Brain (organoid and tissue), 16 donors: ENCODE measurements at places on chromosomes 11 and 22.

GRCh38 chr22:34709641-34710040, 356.3 kb upstream of the ISX start:
- no peak for DNase-seq

GRCh38 chr11:108093128-108093904, 28.1 kb upstream of the ACAT1 start:
- no peak for DNase-seq

DNA sequence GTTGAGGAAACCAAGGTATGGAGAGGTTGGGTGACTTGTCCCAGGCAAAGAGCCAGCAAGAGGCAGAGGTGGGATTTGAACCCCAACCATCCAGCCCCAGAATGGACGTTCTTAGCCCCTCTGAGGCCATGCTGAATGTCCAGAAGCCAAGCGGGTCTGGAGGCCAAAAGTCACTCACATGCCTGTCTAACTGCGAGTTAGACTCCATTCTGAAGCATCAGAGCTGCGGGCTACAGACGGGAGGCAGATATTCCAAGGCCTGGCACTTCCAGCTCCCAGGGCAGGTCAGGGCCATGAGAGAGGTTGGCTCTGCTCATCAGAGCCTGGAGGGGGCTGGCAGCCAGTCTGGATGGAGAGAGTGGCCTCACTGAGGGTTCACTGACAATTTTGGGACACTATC, 616.5 kb downstream of the BRD1 start:
- DNase-seq: no peak

- no peak for DNase-seq
Measured at GRCh38 chr11:92843455-92843854, 126.0 kb upstream of the MTNR1B start.

DNA sequence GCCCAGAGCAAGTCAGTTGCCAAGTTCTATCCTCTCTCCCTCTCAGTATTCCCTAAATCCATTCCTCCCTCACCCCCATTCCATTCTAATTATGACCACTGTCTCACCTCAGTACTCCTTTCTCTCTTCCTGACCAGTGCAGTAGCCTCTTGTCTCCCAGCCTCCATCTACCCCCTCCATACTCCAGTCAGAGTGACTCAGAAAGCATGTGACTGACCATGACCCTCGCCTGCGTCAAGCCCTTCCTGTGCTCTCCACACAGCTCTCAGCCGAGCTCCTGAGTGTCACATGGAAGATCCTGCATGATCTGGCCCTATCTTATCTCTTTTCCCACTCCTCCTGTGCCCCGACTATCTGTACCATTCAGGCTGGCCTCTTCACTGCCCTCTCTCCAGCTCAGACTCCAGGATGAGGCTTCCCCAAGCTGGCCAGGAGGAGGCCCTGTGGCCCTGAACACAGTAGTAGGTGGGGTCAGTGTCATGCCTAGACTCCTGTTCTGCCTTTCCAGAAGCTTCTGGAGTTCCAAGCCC, 42.6 kb downstream of the NEU3 start:
- DNase-seq: no peak

DNA sequence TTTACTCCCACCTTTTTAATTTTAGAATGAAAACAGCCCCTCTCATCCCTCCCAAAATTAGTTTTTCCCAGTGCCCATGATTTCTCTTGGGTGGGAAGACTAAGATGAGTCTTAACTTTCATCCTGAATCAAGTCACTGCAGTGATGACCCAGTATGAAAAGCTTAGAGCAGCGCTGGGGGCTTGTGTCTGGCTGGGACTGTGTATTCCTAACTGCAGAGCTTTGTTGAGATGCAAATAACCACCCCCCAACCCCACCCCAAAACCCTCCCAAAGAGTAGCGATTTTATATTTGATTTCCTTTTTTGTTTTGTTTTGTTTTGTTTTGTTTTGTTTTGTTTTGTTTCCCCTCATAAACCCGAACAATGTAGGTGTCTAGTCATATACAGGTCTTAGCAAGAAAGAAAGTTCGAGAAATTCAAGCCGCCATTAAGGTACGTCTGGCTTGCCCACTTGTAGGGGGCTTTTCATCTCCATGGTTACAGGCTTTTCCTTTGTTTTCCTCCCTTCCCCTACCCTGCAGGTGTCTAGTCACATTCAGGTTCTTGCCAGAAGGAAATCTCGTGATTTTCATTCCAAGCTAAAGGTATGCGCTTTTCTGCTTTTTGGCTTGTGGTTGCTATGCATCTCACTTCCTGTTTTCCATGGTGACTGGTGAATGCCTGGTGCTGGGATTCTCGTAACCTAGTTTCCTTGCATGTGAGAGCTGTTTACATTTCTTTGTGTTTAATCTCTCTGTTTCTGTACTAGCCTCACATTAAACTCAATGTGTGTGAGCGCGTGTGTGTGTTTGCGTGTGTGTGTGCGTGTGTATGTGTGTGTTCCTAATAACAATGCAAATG, 144.6 kb upstream of the RASSF10 start:
- DNase-seq: peak; percentile 80
